ENCODE measurements at places on chromosomes 7 and 10.
A peak's percentile ranks its signal among the peaks of the same experiment; 100 is the strongest.

DNA sequence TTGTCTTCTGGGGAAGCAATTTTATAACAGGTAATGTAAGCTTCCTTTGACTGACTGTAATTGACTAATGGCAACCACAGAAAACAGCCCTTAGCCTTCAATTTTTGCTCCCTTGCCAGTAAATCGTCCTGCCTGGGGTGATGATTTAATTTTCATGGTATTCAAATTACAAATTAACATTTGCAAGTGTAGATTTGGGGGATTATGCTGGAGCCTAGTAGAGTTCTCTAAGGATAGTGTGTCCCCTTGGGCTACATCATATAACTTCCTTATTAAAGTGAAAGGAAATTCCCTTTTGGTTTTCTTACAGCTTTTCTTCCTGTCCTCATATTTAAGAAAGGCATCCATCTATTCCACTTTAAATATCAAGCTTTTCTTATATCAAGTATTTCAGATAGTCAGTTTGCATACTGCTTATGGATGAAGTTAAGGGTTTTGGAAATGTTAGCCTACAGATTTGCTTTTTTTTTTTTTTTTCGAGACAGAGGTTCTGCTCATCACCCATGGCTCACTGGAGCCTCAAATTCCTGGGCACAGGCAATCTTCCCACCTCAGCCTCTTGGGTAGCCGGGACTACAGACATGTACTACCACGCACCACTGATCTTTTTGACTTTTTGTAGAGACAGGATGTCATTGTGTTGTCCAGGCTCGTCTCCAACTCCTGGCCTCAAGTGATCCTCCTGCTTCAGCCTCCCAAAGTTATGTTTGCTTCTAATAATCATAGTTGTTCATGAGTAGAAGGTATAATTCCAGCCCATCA, 35.9 kb upstream of the HDAC9 start:
- DNase-seq: no peak

DNA sequence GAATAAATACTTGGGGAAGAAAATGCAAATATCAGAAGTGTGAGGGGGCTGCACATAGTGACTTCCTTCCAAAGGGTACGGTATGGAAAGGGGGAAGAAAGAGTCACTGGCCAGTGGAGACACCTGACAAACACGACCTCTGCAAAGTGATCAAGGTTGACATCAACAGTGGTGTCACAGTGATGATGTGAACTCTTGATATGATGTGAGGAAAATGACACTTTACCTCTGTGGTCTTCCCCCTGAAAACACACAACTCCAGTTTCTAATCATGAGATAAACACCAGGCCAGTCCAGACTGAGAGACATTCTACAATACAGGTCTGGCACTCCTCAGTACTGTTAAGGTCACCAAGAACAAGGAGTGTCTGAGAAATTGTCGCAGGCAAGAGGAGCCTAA, 169.7 kb downstream of the BUB3 start:
- DNase-seq: no peak

DNA sequence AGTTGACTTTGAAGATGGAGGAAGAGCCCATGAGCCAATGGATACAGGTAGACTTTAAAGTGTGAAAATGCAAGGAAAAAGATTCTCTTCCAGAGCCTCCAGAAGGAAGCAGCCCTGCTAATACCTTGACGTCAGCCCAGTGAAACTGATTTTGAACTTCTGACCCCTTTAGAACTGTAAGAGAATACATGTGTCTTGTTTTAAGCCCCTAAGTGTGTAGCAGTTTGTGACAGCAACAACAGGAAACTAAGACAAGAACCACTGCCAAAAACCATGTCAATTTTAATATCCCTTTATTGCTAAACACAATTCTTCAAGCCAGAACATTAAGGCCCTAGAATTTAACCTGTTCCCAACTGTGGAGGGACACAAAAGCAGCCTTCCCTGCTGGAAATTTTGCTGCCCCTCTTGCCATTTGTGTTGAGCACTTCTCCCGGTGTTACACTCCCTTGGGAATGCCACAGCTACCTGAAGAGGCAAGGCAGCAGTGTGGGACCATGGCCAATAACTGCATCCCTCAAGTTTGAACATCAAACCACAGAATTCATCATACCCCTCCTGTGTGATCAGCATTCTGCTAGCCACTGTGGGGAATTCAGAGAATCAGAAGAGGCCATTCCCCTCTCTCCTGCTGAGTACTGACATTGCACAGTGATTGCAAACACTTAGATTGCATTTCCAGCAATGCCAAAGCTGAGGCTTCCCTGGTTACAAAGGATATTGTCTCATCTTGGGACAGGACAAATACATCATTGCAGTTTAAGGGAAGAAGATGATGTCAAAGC, 12.3 kb upstream of the CCDC172 start:
- no peak for DNase-seq

- DNase-seq: peak; percentile 15
Measured at GRCh38 chr10:1379601-1380000, 323.4 kb downstream of the WDR37 start.

DNA sequence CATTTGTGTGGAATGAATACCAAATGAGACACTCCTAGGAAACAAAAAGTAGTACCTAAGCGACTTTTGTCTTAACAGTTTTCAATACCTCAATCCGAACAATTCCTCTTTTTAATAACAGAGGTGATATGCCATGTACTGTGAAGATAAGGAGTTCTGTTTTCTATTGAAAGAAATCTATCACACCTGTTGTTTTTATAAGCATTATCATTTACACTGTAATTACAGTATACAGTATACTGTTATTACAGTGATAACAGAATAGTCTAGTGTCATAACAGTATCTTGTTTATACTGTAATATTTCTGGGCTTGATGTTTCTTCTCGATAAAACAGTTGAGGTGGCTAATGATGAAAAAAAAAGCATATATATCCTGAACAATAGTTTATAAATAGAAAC, 9.4 kb upstream of the RHOBTB1 start:
- DNase-seq: no peak

- DNase-seq: no peak
Measured at GRCh38 chr7:111517549-111517951, 44.7 kb downstream of the IMMP2L start.

- no peak for DNase-seq
Measured at GRCh38 chr10:43315535-43316207, 48.8 kb upstream of the RASGEF1A start.

DNA sequence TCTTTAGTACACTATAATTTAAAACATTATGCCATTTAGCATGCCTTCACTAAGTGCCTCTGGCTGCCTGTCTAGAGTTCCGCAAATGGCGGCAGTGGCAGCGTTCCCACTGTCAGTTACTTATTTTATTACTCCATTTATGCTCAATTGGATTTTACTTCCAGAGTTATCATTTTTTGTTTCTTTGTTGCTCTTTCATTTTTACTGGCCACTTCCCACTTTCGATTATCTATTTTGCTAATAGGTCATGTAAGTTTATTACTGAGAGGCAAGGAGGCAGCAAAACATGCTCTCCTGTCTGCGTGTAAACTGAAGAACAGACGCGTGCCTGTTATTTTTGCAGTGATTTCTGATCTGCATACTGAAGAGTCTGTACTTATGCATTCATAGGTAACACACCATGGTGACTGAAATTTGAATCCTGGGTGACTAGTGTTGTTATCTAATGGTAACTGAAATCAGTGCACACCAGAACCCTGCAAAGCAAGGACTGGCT, 23.1 kb downstream of the KDM7A start:
- DNase-seq: no peak

GRCh38 chr7:127411176-127411575, 18.7 kb upstream of the ZNF800 start:
- DNase-seq: no peak

DNA sequence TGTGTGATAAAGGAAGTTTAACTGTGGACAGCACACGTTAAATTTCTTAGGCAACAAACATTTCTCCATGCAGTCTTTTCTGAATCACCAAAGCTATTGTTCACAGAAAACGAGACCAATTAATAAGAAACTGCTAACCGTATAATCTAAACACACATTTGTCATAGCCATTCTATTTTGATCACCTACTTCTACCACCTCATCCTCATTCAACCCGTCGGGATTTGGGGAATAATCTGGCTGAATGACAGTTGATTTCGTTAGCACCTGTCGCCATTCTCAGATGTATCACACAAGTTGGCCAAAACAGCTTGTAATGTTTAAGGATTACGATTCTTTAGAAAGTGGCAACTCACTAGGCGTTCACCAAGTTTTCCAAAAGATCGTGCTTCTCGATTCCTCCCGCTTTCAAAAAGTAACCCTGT, 1.2 kb downstream of the EZH2 start:
- DNase-seq: no peak

DNA sequence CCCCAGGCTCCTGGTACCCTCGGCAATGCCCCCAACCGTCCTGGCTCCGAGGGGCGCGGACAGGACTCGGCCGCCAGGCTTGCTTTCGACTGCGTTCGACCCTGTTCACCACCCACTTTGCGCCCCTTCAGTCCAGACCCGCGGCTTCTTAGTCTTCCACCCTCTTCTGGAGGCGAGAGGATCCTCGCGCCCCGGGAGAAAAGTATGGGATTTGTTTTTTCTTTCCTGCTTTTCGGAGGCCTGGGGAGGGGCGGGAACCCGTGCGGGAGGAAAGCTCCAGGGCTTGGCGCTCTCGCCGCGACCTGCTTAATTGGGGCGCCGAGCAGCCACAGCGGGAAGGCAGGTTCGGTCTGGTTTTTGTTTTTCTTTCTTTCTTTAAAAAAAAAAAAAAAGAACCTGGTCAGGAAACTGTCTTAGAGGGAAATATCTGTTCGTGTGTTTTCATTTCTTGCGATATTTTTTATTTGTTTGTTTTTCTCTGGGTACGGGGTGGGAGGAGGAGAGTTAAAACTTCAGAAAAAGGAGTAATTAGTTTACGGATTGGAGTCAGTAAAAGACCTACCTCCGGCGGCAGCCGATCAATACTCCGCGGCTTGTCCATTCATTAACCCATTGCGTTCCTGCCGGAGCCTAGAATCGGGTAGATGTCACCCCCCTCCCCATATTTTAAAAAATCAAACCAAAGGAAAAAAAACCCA, 1.6 kb downstream of the EMX2 start:
- DNase-seq: no peak

GRCh38 chr10:78628976-78629375, 439.8 kb upstream of the ZMIZ1 start:
- no peak for DNase-seq

DNA sequence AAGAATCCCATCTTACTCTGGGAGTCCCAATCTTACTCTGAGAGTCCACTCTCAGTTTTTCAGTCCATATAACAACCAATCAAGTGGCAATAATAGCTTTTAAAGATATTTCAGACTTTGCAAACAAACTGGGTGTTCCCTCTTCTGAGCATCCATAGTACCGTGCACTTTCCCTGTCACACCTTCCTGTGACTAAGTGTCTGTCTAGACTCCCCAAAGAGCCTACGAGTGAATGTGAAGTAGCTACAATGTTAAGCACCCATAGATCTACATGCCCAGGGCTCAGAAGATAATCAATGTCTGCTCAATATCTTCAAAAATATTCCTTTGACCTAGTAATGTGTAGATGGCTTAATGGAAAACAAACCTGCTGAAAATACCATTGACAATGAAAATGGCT, 95.6 kb upstream of the ASAH2 start:
- DNase-seq: no peak

DNA sequence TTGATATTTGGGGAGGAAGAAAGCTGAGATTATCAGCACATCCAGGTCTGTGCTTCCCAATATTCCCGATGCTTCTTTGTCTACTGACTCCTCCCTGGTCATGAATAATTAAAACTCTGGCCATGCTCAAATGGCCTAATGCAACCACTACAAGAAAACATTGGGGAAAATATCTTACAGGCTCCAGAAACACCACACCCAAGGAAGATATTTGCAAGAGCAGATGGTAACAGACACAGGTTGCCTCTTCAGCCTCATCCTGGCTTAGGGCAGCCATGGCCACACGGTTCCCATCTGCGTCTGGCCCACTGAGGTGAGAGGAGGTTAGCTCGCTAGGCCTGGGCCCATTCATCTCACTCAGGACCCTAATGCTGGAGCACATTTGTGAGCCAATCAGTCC, 108.4 kb upstream of the SDK1 start:
- DNase-seq: no peak

- DNase-seq: peak; percentile 84
Measured at GRCh38 chr7:101814081-101814990, 3.1 kb upstream of the CUX1 start.

GRCh38 chr7:85509476-85509875, 322.6 kb upstream of the SEMA3D start:
- no peak for DNase-seq

DNA sequence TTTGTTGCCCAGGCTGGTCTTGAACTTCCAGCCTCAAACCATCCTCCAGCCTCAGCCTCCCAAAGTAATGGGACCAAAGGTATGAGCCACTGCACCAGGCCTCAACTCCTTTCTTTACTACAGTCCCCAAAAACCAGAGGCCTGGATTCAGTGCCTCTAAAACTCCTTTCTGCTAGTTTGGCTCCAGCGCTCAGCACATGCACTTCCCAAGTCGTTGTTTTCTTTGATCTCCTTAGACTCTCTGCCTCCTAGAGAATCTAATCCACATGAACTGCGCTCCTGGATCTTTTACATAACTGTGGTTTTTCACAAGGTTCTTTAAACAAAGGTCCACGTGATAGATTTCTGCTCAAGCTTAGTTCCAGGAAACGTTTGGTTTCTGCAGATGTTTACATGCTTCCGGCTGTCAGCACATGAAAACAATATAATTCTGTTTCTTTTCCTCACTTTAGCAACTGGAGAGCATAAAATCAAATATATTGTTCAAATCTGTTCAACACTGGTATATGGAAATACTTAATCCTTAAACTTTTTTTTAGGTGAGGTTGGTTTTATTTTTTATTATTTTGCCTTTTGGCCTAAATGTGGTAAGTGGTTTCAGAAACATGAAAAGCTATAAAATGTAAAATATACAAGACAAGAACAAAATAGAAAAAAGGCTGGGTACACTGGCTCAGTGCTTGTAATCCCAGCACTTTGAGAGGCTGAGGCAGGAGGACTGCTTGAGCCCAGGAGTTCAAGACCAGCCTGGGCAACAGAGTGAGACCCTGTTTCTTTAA, 270.5 kb upstream of the MKLN1 start:
- no peak for DNase-seq

DNA sequence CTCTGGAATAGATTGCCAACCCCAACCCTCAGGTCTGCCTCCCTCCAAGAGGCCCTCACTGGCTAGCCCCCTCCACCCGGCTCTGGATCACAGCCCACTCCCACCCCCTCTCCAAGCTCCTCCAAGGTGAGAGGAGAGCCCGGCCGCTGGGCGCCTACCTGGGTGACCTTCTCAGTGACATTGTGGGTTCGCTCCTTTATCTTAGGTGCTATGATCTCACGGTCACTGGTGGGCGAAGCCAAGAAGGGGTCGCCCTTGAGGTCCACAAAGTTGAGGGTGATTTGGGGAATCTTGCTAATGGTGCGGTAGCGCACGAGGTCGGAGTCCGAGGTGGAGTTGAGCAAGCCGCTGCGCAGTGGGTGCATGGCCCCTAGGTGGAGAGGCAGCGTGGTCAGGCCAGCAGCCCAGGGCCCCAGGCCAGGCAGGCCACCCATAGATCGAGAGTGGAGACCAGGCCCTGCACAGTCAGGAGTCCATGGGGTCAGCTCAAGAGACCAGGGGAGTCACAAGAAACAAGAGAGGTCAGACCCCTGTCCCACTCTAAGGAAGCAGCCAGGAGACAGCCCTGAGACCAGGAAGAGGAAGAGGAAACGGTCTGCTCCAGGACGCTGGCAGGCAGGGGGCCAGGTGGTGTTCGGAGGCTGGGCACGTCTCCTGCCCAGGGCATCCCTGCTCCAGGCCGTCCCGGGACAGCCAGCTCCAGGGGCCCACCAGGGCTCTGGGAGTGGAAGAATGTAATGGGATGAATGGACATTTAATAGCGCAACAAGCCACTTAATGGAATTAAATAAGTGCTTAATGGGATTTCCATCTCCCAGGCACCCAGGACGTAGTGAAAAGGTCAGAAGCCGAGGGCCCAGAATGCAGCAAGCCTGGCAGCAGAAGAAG, 20.7 kb downstream of the KCNH2 start:
- no peak for DNase-seq

- DNase-seq: peak; percentile 37
Measured at GRCh38 chr10:481628-482027, 207.8 kb downstream of the DIP2C start.
